ENCODE measurements at places on chromosomes 5 and 9.

DNA sequence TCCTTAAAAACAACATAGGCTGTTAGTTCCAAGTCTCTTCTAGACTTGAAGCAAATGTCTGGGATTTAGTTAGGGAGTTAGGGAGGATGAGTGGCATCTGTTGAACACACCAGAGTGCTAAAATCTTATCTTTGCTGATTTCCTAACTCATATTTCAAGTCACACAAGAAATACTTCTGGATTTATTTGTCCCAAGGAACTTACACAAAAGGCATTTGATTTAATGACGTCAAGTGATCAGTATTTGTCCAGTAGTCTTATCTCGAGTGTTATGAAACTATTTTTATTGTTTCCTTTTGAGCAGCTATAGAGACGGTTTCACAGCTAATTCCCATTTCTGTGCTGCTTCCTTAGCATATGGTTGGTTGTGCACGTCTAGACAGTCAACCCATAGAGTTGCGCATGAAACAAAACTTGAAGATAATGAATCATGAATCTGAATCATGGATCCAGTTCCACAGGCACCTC is 140.5 kb upstream of the TUT7 start:
- DNase-seq: no peak

DNA sequence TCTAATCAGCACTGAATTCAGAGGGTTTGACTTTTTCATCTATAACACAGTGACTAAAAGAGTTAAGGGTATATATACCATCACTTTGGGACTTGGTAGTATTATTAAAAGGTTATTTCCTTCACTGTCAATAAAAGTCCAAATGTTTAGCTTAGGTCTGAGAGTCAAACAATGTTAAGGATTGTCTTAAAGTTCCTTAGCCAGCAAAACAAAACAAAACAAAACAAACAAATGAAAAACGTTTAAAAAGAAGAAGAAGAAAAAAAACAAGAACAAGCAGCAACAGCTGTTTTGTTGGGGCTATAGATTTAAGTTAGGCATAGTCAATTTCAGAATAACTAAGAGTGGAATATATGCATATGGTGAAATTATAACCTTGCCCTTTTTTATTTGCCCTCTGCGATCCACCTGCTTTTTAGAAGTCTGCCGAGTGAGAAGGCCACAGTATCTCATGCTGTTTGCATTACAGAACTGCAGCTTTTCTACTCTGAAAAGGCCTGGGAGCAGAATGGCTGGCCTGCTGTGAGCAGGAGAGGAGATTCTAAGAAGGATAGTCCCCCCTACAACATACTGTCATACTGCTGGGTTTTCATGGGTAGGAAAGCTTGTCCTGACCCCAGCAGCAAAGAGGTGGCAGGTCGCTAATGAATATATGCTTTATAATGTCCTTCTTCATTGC is 141.7 kb downstream of the NTRK2 start:
- DNase-seq: peak; percentile 46

DNA sequence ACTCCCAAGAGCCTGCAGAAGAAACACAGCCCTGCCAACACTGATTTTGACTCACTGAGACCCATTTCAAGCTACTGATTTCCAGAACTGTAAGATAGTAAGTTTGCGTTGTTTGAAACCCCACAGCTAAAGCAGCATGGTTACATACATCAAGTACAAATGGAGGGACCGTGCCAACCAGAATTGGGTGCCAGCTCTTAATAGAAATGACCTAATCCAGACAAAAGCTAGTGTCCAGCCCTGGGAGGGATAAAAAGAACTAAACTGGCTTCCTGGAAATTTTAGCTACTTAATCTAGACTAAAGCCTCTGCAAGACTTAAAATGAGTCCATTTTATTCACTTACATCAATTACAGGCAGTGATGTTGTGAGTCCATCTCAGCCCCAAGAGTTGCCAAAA is 122.6 kb downstream of the ADAMTS12 start:
- no peak for DNase-seq

- DNase-seq: no peak
Measured at GRCh38 chr5:123438902-123439301, 15.7 kb upstream of the CEP120 start.

DNA sequence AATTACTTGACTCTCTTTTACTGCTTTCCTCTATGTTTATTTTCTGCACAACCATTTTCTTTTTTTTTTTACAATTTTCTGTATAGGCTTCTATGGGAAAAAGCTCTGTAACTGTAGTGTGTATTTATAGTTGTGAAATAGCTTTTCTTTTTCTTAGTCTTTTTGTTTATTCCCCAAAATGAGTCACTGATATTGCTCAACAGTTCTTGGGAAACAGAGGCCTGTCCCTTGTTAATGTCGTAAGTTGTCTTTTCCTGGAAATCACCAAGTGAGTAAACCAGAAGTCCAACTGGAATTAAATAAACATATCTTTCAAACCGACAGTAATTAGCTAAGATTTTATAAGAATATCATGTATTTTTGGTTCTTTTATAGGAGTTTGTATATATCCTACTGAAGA is 325.1 kb upstream of the PRR16 start:
- no peak for DNase-seq

GRCh38 chr5:45622365-45622764 is 73.8 kb downstream of the HCN1 start:
- no peak for DNase-seq

DNA sequence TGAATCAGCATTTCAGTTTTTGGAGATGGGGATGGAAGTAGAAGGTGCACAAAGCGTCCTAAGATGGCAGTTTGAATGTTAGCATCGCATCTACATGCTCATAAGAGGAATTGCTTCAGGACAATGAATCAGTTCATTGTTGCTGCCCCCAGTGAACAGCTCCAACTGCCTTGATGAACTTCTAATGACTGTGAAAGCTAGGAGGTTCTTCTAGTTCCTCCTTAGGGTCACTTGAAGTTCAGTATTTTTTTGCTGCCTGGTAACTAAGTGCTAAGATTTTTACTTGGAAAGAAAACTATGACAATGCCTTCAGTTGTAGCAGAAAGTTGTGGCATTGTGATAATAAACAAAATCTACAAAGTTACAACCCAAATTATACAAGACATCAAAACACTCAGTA is 271.6 kb downstream of the RAB3C start:
- no peak for DNase-seq

DNA sequence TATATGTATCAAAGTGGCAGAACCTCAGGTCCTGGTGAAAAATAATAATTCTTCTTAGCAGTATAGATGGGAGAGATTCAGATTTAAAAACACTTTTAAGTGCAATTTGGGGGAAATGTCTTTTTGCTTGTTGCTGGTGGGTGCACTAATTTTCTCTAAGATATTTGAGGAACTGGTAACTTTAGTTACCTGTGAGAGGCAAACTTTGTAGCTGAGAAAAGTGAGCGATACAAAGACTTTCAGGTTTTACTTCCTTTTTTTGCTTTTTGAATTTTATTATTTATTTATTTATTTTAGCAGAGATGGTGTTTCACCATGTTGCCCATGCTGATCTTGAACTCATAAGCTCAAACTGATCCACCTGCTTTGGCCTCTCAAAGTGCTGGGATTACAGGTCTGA is 303.1 kb upstream of the PTGER4 start:
- DNase-seq: no peak

- DNase-seq: peak; percentile 38
Measured at GRCh38 chr5:893137-893506, 438 bp downstream of the TRIP13 start.

- no peak for DNase-seq
Measured at GRCh38 chr9:16883586-16883985, 13.1 kb upstream of the BNC2 start.

DNA sequence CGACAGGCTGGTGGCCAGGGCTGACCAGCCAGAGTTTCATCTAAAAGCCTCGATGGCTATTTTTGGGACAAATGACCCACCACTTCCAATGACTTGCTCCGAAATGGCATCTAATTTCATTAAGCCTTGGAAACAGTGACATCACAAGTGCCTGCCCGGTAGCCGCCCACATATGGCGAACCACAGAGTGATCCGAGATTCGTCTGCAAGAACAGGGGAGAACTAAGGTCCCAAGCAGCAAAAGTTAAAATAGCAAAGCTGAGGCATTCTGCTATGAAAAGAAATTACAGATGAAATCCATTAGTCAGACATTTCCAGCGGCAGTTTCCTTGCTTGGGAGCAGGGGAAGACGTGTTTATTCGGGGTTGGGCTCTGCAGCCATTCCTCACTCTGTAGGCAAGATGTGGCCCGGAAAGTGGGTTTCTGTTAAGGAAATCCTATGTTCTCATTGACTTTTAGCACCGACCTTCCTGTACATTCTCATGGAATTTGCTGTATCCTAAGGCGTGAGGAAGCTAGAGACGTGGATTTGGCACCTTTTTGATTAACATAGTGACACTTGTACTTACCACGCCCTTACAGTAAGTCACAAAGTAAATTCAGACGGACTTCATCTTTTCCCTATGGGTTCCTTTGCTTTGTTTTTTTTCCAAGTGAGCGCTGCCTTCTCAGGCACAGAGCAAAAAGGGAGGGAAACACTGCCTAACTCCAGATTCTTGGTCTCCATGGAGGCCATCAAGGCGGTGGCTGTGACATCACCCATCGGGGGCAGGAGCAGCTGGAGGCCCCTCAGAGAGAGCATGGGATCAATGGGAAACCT is 45.1 kb downstream of the ERGIC1 start:
- DNase-seq: no peak

DNA sequence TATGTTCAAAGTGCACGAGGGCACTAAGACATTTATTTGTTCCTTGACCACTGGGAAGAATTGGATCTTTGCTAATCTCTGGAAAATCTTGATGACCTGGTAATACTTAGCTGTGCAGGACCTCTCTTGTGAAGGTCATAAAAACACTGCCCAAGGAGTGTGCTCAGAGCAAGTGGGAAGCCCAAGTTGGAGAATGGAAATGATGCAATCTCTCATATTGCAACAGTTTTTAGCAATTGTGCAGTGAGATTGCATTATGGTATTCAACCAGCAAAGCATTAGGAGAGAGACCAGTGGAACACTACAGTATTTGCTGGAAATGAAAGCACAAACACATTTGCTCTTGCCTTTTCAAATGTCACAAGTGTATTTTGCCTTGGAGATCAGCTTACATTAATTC is 34.5 kb downstream of the TXNDC8 start:
- DNase-seq: no peak

DNA sequence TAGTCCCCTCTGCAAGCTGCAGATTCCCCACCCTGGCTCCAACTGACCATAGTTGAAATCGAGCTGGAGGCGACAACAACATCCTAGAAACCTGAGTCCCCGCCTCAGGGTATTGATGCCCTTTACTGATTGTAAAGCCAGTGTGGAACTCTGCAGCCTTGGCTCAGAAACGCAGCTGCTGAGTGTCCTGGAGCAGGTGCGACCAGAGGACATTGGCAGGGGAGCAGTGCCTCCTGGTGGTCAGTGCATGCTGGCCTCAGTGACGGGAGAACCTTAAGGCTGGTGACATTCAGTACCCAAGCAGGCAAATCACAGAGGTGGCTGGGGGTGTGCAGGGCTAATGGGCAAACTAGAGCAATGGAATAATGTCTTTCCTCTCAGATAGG is 20.4 kb upstream of the ZNF354B start:
- DNase-seq: peak; percentile 82

- no peak for DNase-seq
Measured at GRCh38 chr5:75018805-75019587, 33.4 kb downstream of the GCNT4 start.

Data from neural progenitor cell (in vitro differentiated cells).